ENCODE measurements at places on chromosomes 1 and 21.

GRCh38 chr1:227854189-227854588 lies 38.7 kb downstream of the PRSS38 start:
- DNase-seq: no peak

DNA sequence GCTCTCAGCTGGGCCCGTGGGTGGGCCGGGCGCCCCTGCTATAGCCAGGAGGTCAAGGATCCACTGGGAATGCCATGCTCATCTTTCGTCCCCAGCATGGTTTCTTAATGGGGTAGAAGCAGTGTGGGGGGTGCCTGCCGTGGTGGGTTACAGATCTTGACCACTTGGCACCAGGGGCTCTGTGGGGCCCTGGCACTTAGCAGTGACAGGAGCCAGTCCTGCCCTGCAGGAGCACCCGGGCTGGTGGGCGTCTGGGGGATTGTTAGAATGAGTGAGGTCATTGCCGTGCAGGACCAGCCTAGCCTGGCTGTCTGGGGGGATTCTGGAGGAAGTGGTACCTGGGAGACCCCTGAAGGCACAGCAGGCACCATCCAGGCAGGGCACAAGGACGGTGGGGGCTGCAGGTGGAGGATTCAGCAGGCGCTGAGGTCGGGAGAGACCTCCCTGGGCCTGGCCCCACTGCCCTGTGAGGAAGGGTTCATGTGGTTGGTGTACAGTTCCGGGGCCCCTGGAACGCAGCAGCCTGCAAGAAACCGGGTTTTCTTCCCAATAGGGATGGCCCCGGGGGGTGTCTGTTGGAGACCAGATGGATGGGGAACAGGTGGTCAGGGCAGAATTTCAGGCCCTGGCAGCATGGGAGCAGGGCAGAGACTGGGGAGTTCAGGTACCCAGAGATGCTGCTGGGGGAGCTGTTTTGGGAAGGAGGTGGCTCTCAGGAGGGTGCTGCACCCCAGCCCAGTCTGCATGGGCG lies 4.8 kb downstream of the AIRE start:
- no peak for DNase-seq

GRCh38 chr1:230167419-230167852 lies 100.4 kb downstream of the GALNT2 start:
- no peak for DNase-seq

GRCh38 chr21:26846036-26846931 lies 1.1 kb upstream of the ADAMTS1 start:
- DNase-seq: no peak

- DNase-seq: no peak
These were observed 14.6 kb downstream of the RIPK4 start for GRCh38 chr21:41752231-41752681.

DNA sequence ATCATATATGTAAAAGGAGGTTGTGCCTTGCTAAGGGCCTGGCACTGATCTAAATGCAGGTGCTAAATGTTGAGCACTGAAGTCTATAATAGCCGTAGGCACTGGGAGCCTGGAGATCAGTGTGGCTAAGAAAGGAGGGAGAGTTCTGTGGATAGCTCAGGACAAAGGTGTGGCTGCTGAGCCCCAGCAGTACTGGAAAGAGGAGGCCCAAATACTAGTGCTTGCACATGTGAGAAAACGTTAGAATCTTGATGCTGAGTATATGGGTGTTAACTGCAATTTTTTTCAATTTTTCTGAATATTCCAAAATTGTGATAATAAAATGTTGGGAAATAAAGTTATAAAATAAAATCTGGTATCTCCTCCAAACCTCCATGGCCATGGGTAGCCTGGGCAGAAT lies 62.5 kb upstream of the PTGFRN start:
- DNase-seq: no peak

- DNase-seq: no peak
These were observed 9.7 kb downstream of the MACF1 start for GRCh38 chr1:39214021-39214713.

DNA sequence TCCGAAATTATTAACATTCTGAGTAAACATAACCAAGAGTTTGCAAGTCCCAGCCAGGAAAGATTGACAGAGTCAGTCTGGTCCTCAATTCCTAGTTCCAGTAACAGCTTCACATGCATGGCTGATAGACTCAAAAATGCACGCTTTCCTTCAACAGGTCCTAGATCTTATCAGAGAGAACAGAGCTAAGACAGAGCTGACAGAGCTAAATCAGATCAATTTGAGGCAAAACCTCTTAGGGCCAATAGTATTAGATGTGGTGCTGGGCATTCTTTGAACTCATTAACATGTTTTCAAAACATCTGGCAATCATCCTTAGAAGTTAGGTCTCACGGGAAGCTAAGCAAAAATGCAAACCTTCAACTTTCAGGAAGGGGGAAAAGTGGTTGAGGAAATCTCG lies 114.0 kb downstream of the GREM2 start:
- DNase-seq: no peak

- no peak for DNase-seq
These were observed 46.7 kb upstream of the SARS1 start for GRCh38 chr1:109167001-109167506.

- no peak for DNase-seq
These were observed 30.7 kb downstream of the CD58 start for GRCh38 chr1:116540088-116540487.

GRCh38 chr1:208031316-208031931 lies 120.5 kb upstream of the CD34 start:
- DNase-seq: no peak

- no peak for DNase-seq
These were observed 1.3 kb upstream of the LEMD1 start for GRCh38 chr1:205422993-205423642.

DNA sequence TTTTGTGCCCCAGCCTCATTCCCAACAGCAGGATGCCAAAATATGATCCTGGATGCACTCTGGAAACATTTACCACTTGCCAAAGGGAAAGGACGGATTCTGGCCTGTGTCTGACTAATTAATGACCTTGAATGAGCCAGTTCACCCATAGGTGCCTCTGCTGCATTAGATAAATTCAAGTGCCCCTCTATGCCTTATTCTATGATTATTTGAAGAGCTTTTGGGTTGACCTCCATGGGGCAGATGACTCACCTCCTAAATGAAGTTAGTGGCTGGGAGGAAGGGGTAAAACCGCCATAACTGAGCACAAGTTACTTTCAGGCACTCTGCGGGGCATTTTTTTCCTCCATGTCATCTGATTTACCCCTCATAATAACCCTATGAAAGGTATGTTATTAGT lies 98.1 kb downstream of the CLIC6 start:
- DNase-seq: no peak

DNA sequence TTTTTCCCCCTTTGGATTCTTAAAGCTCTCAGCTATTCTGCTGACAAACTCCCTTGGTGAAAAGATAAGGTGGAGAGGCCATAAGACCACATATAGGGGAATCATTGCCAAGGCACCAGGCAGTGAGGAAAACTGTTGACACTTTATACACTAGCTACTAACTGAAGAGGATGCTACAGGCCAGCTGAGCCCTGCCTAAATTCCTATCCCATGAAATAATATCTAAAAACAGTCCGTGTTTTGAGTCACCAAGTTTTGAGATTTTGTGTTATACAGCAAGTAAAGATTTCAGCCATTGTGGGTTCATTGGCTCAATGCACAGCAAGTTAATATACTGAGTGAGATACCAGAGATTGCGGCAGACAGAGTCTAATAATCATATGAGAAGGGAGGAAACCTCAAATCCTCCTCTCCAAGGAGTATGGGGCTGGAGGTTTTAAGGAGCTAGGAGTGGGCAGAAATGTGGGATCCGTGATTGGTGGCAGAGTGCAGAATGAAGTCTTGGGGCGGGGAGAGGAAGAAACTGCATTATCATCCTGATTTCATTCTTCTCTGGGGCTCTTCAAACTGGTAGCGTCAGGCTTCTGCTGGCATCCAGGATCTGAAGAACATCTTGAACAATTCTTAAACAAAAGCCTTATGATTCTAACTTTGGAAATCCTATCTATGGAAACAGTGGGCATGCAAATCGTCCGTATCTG lies 9.2 kb downstream of the CLDN8 start:
- DNase-seq: no peak

DNA sequence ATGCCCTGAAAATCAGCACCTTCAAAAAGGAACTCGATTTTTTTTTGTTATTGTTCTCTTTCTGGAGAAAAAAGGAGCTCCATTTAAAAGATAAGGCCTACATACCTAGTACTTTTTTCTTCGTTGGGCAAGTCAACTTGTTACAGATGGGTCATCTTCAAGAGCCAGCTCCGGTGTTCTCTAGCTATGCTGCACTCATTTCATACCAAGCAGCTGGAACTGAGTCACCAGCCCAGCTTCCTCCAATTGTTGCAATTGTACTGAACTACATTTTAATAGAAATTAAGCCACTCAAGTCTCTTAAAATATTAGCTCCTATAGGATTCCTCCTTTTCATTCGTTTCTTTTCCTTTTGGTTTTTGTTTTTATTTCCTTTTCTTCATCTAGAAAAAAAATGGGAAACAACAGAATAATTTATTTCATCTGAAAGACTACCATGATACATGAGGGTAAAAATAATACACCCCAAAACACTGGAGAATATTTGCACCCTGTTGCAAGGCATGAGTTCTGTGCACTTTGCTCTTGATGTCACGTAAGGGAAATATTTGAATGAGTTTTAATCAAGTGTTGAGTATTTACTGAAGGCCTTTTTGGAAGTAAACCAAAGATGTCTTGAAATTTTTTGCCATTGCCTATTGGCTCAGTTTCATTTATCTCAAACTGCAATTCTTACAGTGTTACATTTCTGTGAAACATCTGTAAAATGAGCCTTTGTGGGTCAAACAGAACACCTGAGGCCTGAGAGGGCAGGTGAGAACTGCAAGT lies 60.5 kb downstream of the CLIC4 start:
- DNase-seq: no peak

DNA sequence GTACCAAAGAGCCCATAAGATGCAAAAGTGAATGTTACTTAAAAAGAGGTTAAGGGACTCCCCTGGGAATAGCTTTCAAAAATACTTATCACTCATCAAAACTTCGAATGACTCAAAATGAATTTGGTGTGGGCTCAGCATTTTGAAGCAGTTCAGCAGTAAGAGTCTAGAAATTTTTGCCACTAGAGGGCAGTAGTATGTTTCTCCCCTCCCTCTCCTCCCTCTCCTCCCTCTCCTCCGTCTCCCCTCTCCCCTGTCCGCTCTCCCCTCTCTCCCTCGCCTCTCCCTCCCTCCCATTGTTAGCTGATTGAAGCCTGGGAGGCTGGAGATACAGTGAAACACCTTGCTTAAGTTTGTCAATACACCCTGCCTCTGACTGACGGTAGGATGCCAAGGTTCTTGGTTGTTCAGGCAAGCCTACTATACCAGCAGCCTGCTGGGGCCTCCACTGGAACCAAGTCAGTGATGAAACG lies 70.8 kb upstream of the TENT5C start:
- DNase-seq: no peak

DNA sequence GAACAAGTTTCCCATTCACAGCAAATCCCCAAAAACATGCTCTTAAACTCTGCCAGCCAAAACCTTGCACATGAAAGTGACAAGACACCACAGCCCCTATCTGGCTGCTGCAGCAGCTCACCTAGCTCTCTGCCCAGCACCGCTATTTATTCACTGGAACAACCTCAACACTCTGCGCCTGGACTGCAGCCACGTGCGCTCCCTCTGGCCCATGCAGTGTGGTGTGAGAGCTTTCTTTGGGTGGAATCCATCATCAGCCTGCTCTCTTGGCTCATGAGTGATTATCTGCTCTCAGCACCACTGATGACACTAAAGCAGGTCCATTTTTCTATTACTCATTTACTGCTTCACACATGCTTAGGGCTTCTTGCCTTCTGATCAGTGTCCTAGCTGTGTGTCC lies 11.4 kb downstream of the KCNJ6 start:
- DNase-seq: no peak

- DNase-seq: no peak
These were observed 246.6 kb upstream of the ADGRL2 start for GRCh38 chr1:81554108-81554507.

DNA sequence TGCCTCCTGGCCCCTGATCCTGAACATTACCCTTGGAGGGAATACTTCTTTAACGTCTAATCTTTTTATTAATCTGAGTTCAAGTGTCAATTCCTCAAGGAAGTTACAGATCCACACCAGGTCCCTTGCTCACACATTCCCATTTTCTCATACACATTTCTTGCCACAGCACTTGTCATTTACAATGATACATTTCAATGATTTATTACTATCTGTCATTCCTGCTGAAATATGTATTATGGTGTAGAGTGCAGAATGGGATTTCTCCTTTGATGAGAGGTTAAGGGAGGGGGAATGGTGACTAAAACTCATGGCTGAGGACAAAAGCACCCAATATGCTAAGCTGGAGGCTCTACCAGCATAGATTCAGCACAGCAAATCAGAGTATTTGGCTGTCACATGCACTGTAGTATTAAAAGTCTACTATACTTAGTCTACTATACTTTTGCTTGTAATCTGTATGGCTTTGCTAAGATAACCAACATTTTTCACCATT lies 982.5 kb downstream of the TTLL7 start:
- DNase-seq: no peak

DNA sequence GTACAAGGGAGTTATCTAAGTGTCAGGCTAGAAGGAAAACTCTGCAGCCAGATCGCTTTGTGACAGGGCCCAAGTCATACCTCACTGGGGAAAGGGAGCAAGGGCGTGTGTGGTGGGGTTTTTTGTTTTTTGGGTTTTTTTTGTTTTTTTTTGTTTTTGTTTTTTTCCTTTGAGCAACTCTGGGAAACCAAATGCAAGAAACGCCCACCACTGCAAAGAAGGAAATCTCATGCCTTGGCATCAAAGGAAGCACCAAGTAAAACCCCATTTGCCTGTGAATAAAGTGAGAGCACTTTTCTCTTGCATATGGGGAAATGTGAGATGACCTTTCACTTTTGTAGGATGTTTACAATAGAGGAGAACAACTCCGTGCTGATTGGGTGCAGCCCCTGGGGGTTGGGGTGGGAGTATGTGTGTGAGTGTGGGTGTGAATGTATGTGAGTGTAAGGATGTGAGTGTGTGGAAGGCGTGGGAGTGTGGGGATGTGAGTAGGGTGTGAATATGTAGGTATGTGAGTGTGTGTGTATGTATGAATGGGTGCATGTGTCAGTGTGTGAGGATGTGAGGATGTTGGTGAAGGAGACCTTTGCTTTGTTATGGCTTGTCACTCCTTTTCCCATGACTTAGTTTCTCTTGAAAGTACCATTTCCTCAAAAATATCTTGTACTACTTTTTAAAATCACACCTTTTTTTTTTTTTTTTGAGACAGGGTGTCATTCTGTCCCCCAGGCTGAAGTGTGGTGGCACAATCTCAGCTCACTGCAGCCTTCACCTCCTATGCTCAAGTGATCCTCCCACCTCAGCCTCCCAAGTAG lies 34.6 kb downstream of the IL12RB2 start:
- DNase-seq: no peak
